NCI-H1417 (cell line): ENCODE measurements at places on chromosomes 3 and 15.
A peak's percentile ranks its signal among the peaks of the same experiment; 100 is the strongest.

GRCh38 chr3:194840661-194841514, 155.2 kb downstream of the FAM43A start:
- DNase-seq, result no peak

DNA sequence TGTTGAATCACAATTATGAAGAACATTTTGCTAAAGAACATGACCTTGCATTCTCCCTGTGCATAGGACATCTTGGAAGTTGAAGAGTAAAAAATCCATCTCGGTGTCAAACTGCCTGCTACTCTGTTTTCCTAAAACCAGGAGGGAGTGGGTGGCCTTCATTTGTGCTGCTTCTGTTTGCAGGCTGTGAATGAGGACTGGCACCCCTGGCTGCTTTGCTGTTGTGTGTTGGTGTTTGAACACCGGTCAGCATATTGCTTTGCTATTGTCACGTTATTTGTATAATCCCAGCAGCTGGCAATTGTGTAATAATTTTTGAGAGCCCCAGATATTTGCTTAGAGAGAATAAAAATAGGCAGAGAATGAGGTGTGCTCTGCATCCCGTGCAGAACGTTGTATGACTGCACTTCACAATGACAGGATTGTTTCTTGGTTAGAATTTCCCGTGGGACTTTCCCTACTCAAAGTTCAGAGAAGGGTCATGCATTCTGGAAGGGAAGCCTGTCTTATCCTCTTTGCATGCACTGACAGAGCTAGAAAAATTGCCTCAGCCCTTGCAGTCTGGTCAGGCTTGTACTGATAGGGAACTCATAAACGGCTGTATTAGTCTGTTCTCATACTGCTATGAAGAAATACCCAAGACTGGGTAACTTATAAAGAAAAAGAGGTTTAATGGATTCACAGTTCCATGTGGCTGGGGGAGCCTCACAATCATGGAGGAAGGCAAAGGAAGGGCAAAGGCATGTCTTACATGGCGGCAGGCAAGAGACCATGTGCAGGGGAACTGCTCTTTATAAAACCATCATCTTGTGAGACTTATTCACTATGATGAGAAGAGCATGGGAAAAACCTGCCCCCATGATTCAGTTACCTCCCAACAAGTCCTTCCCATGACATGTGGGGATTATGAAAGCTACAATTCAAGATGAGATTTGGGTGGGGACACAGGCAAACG, 16.3 kb downstream of the SV2B start:
- peak; percentile 95 for DNase-seq

DNA sequence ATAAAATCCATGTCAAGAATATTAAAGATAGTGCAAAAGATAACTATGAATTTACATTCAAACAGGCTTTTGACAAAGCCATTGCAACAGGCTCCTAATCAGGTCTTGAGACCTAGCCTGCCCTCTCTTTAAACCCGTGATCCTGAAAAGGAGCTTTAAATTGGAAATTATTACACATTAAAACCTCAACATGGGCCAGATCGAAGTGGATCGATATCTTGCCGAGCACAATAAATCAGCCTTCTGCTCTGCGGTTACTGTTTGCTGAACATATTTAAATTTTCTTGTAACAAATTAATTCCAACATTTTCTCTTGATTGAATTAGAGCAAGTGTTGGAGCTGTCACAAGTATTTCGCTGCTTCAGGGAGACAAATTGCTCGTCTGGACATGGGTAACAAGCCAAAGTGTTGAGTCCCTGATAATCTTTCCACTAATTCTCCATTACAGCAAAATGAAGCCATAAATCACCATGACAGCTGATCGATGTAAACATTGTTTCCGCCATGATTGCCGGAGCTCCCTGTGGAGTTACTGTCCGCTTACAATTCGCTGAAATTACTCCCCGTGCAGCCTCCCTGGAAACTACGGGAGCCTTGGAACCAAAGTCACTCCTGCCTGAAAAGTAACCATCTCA, 47.6 kb downstream of the SHOX2 start:
- peak; percentile 95 for DNase-seq

DNA sequence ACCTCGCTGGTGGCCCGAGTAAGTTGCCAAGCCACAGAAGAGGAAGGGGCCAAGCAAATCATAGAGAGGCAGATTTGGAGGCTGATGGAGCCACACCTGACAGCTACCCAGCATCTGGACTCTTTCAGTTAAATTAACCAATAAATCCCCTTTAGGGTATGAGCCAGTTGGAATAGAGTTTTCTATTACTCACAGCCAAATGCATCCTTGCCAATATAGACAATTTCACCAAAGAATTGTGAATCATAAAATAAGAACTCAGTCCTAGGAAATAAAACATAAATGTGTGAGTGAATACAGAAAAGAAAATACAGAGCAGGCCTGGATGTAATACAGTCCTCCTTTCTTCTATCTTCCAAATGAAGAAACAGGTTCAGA, 161.6 kb upstream of the ANKRD28 start:
- no peak for DNase-seq

DNA sequence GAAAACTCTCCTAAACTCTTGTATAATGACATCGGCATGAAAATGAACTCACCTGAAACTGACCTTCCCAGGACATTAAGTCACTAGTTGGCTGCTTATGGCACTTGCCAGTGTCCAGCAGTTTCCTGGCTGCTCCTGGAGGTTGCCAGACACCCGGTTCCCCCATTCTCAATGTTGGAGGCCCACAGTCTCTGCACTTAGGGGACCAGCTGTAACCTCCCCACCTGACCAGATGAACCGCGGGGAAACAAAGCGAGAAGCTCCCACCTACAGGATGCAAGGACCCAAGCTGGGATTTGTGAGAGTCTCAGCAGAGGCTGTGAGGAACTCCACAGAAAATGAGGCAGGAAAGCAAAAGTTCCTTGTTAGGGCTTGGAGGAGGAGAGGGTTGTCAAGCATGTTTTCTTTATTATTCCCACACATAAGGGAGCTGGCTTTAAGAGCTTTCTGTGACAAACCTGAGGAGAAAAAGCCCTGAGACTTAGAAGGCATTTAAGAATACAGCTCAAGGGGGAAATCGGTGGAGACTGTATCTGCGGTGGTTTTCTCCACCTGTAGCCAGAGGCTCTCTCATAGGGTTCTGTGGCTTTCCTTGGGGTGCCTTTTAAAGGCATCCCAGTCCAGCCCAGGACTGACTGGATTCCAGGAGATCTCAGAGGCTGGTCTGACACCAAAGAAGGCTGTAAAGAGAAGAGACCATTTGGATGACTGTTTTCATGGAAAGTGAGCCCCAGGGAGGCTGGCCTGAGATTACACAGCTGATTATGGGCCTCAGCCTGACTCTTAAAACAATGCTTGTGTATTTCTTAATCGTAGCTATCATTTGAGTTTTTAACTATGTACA, 4.6 kb downstream of the TPM1 start:
- no peak for DNase-seq

- no peak for DNase-seq
Measured at GRCh38 chr3:49276475-49277382, at the start of gene C3orf62. C3orf62 (minus strand) TSS chr3:49277232; CDS start chr3:49276872, 360 bp downstream.

DNA sequence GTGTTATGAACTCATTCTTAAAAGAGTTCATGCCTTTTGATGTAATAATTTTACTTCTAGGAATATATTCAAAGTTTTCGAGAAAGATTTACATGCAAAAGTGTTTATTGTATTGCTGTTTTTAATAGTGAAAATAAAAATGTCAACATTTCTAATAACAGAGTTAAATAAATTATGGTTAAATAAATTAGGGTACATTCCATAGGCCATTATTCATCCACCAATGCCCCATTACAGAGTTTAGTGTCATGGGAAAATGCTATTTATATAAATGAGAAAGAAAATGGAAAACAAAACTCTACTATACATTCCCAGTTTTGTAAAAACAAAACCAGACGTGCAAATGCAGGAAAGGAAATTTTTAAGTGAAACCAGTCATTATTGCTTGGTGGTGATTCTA, 538.1 kb upstream of the TBL1XR1 start:
- DNase-seq, result no peak

- DNase-seq, result no peak
Measured at GRCh38 chr15:29050870-29051269, 165.1 kb downstream of the APBA2 start.

DNA sequence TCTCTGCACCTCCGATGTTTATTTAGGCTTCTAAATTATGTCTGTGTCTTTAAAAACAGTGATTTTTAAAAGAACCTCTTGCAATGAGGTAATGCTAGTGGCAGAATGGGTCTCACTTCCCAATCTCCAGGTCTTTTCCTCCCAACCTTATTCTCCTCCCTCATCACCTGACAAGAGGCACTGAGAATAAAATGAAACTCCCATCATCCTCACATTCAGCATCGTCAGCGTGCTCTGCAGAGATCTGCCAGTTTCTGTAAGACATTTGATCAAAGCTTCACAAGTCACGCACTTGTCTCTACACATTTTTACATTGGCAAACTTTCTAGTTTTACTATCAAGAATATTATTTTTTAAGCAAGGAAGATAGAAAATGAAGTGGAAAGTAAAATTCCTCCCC, 420.5 kb downstream of the GABRB3 start:
- no peak for DNase-seq

DNA sequence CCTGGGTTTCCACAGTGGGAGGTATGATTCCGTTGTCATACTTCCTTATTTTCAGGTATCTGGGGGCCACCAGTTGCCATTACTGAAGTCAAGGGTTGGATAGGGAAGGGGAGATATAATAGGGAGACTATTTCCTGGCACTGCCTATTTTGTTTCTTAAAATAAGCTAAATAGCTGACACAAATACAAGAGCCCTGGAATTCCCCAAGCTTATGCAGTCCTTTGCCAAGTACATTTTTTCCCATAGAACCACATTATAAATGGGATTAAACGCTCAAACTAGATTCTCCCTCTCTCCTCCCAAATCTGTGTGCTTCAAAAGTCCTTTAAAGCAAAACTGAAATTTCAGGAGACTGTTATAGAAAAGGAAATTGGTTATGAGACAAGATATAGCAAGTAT, 68.7 kb downstream of the AP4E1 start:
- no peak for DNase-seq

- DNase-seq, result no peak
Measured at GRCh38 chr3:4971838-4972237, 7.4 kb upstream of the BHLHE40 start.

DNA sequence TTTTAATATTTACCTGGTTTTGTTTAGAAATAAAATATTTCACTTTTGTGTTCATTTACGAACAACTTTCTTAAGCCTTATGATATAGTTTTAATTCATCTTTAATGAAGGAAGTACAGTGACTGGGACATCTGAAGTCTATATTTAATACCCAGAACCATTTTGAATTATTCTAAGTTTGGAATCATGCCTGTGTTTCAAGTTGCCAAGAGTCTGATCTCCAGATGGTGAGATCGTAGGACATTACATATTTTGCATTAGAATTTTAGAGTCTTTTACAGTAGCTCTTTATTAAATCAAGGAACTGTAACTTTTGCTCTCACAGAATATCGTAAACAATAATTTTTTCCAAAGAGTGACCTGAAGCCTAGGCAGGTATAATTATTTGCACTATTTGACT, 420.7 kb downstream of the SI start:
- no peak for DNase-seq

GRCh38 chr3:142897807-142898206, 8.9 kb upstream of the PCOLCE2 start:
- no peak for DNase-seq

- no peak for DNase-seq
Measured at GRCh38 chr3:30368978-30369377, 237.4 kb upstream of the TGFBR2 start.

DNA sequence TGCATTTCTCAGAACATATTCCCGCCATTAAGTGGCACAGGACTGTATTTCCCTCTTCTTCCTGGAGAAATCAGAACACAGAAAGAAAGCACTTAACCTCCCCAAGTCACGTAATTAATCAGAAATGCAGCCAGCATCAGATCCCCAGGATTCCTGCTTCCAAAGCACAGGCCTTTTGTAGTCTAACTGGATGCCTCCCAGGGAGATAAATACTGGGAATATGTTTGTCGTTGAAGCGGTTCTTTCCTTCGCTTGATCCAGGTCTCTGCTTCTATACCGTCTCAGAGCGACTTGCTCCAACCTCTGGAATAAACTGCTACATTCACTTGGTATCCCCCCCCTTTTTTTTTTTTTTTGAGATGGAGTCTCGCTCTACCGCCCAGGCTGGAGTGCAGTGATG, 198.6 kb downstream of the KBTBD8 start:
- peak; percentile 52 for DNase-seq

- DNase-seq, result no peak
Measured at GRCh38 chr15:29542994-29543393, 273.4 kb upstream of the NSMCE3 start.

DNA sequence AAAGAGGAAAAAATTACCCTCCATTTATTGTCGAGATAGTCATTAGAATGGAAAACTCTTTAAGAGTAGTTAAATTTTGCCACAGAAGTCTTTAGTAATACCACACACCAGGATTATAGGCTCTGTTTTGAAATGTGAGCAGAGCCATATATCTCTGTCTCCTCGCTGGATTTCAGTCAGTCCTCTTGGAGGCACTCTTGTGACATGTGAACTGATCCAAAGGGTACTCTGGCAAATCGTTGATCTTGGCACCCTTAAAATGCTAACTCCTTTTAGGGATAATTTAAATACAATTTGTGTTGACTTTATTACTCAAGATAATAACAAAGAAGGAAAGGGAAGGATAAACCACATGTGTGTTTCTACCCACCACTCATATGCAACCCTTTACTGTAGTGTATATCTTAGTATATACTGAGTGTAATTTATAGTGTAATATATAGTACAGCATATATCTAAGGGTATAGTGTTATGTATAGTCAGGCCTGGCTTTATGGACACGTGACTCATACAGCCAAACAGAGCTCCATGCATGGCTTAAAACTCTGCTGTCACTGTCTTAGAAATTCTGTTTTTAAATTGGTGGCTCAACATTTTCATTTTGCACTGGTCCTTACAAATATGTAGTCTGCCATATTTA, 12.3 kb upstream of the KPNA4 start:
- peak; percentile 4 for DNase-seq

DNA sequence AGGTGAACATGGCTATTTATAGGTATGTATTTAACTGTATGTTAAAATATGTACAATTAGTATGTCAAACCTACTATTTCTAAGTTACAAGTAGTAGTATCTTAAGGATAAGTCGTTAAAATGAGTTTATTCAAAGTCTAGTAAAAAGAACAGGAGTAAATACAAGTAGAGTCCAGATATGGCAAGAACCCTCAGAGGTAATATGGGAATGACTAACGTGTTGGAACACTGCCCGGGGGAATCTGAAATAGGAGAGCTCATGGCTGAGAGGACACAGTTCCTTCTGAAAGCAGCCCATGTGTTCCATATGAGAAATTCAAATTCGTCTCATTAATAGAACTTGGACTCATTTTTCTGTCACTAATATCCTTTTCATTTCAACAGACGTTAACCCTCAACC, 158.8 kb downstream of the CLSTN2 start:
- no peak for DNase-seq

- DNase-seq, result no peak
Measured at GRCh38 chr3:132695422-132695821, 26.8 kb downstream of the NPHP3 start.
